ENCODE measurements at places on chromosomes 6 and 20.

DNA sequence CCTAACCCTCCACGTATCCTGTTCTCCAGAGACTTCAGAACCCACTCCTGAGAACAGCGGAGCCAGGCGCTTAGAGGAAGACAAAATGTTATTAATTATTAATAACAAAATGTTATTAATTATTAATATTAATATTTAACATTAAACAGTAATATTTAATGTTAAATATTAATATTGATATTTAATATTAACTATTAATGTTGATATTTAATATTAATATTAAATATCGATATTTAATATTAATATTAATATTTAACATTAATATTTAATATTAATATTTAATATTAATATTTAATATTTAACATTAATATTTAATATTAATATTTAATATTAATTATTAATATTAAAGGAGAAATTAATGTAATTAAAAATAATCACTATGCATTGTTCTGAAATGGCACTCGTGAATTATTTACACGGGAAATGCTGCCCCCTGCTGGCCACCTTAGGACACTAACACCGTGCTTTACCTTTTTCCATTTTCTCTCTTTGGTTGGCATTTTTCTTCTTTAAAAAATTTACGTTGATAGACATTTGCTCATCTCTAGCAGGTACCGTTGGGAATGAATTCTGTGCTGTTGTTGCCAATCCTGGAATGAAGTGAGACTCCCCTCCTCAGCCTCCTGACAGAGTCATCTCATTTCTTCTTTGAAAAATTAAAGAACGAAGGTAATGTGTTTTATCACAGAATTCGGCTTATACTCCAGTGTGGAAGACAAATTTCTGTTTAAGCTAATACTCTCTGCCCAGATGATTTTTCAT is 7.5 kb upstream of the GGTLC1 start:
- peak; percentile 71 for DNase-seq

DNA sequence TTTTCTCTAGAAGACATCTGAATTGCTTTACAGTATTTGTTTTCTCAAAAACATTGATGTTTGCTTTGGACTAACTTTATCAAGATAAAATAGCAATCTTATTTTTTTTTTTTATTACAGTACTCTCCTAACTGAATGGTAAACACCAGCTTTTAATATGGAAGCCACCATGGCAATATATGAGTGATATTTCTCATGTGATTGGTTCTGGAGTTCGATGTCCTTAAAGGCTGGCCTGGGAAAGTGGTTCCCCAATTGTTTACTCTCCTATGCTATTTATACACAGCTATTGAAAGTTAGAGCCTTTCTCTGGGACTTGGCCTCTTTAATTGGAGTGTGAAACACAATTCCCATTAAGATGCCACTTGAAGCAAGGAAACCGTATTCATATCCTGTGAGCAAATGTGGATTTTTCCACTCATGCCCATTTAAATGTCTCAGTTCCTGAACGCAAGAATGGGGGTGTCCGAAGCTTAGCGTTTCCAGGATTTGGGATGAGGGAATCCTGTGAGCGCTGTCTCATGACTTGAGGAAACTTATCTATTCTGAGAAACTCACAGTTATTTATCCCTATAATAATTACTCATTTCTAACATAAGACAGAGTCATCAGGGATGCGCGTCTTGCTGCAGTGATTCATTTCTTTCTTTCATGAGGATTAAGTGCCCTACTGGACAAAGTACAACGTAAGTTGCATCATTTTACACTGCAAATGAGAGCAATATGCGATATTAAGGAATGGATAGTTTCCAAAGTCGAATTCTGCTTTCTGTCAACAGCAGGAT is 143.3 kb upstream of the PREP start:
- no peak for DNase-seq

DNA sequence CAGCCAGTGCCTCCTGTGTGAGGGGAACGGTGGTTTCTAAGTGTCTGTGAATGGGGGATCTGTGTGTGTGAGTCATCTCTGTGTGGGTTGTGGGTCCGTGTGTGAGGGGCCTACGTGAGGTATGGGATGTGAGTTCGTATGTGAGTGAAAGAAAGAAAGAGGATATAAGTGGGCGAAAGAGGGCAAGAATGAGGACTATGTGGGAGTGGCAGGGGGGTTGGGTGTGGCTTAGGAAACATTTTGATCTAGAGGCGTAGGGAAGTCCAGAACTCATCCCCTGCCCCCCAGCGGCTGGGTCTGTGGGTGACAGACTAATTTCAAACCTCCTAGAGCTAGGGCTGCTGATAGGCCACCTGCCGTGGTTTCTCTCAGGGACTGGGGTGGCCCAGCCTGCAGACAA is 35.5 kb downstream of the DHX35 start:
- DNase-seq, result no peak

DNA sequence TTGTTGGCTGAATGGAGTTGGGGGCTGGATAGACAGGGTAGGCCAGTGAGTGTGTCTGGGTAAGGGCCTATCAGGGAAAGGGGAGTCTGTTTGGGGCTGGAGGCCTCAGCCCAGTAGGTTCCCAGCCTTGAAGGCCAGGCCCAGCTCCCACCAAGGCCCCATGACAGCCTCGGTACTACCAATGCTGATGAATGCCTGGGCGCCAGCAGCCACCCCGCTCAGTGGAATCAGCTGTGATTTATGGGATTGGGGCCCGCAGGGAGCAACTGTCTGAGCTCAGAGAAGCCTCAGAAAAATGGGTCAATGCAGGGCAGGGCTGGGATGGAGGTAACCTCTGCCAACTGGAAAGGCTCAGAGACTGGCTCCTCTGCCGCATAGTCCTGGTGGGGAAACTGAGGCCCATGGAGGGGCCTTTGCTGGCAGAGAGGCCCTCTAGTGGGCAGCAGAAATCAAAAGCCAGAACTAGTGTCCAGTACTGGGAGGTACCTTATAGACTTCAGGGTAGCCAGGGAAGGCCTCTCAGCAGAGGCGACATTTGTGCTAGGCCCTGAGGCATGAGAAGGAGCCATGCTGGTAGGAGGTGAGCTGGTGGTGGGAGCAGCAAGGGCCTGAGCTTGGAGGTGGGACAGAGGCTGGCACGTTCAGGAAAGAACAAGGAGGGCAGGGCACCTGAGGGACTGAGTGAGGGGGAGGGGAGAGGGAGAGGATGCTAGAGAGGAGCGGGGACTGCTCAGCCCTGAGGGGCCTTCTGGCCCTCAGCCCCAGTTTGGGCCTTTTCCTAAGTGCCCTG is 36.4 kb downstream of the DLGAP4 start:
- no peak for DNase-seq

DNA sequence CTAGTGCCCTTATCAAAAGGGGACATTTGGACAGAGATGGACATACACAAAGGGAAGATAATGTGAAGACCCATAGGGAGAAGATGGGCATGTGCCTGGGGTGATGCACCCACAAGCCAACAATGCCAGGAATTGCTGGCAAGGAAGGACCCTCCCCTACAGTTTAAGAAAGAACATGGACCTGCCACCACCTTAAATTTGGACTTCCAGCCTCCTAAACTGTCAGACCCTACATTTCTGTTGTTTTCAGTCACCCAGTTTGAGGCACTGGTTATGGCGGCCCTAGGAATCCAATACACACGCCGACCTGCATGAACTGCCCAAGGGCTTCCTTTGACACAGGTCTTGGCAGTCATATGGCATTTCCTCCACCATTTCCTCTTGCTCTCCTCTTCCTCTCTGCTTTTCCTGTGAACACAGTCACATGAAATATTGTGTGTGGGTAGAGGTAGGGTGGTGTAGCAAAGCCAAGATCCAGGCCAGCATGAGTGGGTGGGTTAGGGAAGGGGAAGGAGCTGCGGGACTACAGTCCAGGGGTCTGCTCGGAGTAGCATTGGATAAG is 115.6 kb downstream of the ZDHHC14 start:
- DNase-seq, result no peak

- DNase-seq, result peak; percentile 95
Observed at GRCh38 chr6:32175711-32176475, at the start of gene AGPAT1. AGPAT1 (minus strand) TSS chr6:32176084; CDS start chr6:32171496, 4,588 bp downstream.

- DNase-seq, result no peak
Observed at GRCh38 chr6:56862415-56863175, 92.3 kb upstream of the BEND6 start.

GRCh38 chr20:10177326-10177725 is 41.3 kb upstream of the SNAP25 start:
- no peak for DNase-seq

- DNase-seq, result no peak
Observed at GRCh38 chr6:71665931-71666330, 220.4 kb upstream of the RIMS1 start.

GRCh38 chr20:22379472-22379871 is 204.9 kb downstream of the FOXA2 start:
- DNase-seq, result no peak

GRCh38 chr6:170221052-170221752 is 69.7 kb downstream of the DLL1 start:
- DNase-seq, result peak; percentile 54

- DNase-seq, result no peak
Observed at GRCh38 chr6:56643379-56644089, 845 bp upstream of the DST start.

DNA sequence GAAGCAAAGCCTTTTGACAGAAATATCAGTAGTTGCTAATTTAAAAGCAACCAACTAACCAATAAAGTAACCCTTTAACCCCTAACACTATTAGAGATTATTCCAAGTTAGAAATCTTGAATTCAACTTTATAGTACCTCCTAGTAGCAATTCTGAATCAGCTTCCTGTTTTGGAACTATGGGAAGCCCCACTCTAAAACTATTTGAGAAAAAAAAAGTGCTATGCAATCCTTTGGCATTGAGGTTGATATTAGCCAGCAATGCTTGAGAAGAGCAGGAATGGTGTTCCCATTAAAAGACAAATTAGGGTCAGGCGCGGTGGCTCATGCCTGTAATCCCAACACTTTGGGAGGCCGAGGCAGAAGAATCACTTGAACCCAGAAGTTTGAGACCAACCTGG is 306.2 kb upstream of the ZFP64 start:
- no peak for DNase-seq
